Activated CD4-positive, alpha-beta T cell treated with anti-CD3 and anti-CD28 coated beads, Interleukin-2, amount 50 U/mL, for 48 hours (primary cell): ENCODE measurements at places on chromosomes 3 and 15.

DNA sequence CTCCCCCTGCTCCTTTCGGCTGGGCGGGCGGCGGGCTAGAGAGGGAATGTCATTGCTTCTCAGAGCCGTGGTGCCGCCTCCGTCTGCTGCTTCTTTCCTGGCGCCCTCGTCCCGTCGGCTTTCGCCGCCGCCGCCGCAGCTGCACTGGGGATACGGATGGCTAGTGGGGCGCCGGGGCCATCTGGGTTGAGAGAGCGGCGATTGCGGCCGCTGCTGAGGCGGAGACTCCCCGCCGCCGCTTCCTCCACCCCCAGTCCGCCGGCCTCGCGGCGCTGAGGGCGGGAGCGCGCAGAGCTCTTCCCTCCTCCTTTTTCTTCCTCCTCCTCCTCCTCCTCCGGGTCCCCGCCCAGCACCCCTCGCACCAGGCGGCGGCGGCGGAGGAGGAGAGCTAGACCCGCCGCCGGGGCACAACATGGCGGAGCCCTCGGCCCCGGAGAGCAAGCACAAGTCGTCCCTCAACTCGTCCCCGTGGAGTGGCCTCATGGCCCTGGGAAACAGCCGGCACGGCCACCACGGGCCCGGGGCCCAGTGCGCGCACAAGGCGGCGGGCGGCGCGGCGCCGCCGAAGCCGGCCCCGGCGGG lies at the start of gene STT3B:
Gene STT3B (plus strand): TSS at position 339 of the 582 bp plus-strand sequence. CDS start 74 bp downstream, at position 413.
- peak; percentile 86 for DNase-seq

GRCh38 chr3:30742796-30743619 lies 136.6 kb downstream of the TGFBR2 start:
- DNase-seq: no peak

- peak; percentile 98 for DNase-seq
These were observed at the start of gene PARP6 for GRCh38 chr15:72272213-72272996. Gene PARP6, minus strand, starts transcription at chr15:72272554. Its CDS starts 5,077 bp downstream, at chr15:72267477.

DNA sequence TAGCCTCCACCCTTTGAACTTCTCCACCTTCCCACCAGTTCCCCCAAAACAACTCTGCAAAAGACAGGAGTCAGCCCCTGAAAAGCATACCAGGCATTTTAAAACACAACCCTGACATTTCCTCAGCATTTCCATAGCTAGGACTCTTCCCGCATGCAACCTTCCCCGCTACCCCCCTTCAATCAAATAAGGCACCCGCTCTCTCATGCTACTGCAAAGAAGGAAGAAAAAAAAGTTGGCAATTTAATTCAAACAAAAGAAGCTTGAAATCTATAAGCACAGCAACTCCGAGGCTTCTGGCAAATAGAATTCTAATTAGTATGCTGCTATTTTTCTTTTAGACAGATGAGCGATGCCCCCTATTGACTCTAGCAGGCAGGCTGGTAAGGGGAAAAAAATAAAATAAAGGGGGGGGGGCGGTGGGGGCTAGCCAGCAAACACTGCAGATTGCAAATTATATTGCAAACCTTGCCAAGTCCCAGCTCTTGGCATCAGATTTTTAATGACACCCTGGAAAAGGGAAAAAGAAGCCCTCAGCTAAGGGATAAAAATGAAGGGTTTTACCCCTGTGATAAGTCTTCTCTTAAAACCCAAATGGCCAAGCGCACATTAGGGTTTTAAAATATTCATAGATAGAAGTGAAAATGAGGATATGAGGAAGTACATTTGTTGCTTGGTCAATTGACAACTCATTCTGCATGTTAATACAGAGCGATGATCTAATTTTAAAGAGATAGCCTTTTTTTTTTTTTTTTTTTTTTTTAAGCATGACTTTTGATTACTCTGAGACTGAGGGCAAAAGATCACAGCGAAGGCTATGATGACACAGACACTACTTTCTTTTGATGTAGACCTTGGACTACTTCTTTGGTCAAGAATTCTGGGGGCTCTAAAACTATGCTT lies 255.2 kb downstream of the NR2F2 start:
- DNase-seq: no peak

DNA sequence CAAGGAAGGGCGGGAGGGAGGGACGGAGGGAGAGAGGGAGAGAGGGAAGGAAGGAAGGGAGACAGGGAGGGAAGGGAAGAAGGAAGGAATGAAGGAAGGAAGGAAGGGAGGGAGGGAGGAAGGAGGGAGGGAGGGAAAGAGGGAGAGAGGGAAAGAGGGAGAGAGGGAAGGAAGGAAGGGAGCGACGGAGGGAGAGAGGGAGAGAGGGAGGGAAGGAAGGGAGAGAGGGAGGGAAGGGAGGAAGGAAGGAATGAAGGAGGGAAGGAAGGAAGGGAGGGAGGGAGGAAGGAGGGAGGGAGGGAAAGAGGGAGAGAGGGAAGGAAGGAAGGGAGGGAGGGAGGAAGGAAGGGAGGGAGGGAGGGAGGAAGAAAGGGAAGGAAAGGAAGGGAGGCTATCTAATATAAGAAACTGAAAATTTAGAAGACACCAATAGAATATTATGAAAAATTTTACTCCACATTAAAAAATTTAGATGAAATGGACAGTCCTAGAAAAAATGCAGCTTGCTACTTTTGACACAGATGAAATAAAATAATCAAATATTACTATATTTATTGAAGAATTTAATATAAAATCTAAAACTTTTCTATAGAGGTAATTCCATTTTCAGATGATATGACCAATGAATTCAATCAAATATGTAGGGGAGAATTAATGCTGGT lies 280.3 kb upstream of the SLITRK3 start:
- DNase-seq: no peak

GRCh38 chr3:64185436-64185835 lies 39.8 kb downstream of the PRICKLE2 start:
- DNase-seq: no peak

GRCh38 chr3:72818092-72818773 lies 30.0 kb downstream of the SHQ1 start:
- DNase-seq: no peak

- DNase-seq: no peak
These were observed 155.9 kb downstream of the MEIS2 start for GRCh38 chr15:36944442-36944841.

DNA sequence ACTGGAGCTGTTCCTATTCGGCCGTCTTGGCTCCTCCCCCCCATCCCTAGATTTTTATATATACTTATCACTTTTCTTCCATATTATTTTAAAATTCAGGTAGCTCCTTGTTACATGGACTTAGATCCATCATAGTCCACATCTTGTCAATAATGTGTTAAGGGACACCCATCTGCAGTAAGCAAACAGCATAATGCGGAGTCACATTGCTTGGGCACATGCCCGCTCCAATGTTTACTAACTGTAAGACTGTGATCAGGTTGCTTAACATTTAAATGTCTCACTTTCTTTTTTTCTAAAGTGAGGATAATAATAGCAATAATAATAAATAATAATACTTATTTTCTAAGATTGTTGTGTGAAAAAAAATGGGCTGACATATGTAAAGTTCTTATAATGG lies 303.2 kb upstream of the SOX14 start:
- no peak for DNase-seq

- DNase-seq: no peak
These were observed 11.5 kb downstream of the NUDT16 start for GRCh38 chr3:131393051-131393450.

DNA sequence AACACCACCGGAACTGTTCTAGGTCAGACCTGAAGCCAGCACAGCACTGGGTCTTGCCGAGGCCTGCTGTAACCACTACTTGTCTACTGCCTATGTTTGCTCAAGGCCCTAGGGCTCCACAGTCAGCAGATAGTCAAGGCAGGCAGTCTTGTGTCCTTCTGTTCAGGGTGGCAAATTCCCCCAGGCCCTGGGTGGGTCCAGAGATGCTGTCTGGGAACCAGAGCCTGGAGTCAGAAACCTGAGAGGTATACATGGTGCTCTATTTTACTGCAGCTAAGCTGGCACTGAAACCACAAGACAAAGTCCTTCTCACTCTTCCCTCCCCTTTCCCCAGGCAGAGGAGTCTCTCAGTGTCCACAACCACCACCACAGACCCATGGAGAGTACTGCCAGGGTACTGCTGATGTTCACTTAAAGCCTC lies 89.9 kb downstream of the BBX start:
- no peak for DNase-seq

GRCh38 chr3:39528844-39529243 lies 61.4 kb downstream of the MOBP start:
- DNase-seq: no peak

GRCh38 chr3:43998370-43998835 lies 243.3 kb upstream of the TOPAZ1 start:
- no peak for DNase-seq

GRCh38 chr15:69869881-69870505 lies 227.7 kb downstream of the TLE3 start:
- DNase-seq: no peak
